ENCODE measurements at places on chromosomes 6 and 20. TPM values are rescaled to one million over a fixed set of nuclear protein-coding genes. Genes with fewer than 3 reads are reported as not detected.
A peak's percentile ranks its signal among the peaks of the same experiment; 100 is the strongest.

DNA sequence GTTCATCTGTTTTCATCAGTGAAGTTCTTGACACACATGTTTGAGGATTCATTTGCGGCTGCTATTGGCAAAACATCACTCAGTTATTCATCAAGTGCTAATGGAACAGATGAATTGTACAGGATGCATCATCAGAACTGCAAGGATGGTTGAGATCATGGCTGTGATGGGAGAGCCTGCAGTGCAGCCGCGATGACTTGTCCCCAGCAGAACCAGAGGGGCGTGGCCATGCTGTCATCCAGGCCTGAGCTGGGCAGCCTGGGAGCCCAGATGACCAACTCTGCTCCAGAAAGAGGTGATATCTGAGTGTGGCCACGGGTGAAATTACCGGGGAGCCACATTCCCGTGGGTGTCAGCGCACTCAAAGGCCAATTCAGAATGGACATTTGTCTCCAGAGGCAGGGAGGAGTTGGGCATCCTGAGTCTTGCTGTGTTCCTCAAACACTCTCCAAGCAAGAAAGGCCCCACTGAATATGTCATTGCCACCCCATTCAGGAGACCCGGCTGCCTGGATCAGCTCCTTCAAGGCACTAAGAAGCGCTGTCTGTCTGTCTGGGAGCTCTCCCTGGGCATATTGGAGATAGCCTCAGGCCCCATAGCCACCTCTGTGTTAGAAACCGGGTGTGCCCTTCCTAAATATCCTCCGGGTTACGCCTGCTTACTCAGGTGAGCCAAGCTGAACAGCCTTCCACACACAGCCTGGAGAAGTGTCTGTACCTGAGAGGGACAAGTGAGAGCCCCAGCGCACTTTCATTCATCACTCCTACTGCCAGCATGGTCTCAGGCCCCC is 66.7 kb downstream of the SYNDIG1 start:
- peak; percentile 3 for DNase-seq

DNA sequence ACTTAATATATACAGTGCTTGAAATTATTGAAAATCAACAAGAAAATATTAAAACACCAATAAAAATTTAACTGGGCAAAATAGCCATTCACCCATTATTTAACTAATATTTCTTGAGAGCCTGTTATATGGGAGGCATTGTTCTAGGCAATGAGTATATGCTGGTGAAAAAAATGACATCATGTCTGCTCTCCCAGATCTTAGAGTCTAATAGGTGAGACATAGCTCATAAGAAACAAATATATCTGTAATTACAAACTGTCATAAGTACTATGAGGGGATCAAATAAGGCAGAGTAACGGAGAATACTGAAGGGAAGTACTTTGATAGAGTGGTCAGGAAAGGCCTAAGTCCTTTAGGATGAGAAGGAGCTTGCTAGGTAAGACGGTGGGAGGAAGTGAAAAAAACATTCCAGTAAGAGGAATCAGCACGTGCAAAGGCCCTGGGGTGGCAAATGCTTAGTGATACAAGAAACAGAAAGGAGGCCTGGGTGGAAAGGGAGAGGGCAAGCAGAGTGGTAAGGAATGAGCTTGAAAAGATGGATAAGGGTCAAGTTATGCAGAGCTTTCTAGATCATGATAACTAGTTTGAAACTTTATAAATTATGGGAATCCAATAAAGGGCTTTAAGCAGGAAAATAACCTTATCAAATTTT is 12.2 kb upstream of the FYN start:
- DNase-seq, result no peak

- no peak for DNase-seq
Observed at GRCh38 chr6:111761783-111762312, 111.4 kb downstream of the FYN start.

DNA sequence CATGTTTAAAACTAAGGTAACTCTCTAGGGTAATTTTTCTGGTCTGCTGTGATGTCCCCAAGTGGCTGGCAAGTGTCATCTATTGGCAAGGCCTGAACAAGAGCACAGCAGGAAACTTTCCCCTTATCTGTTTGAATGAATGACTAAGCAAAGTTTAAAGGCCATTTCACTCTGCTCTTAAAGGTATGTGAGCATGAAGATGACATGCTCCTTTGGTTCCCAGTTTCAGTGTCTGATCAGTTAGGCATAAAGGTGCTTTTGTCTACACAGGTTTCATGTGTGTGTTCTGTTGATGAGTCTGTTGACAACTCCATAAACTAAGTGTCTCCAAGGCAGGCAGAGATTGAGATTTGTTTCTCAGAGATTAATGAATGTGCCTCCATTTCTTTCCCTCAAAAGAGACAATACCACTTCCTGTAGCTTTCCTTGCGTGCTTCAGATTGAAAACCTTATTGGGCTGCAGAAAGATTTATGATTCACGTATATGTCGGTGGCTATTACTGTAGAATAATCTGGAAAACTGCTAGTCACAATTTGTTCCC is 83.9 kb downstream of the MAP3K7 start:
- peak; percentile 5 for DNase-seq

The SNAP91 gene
- not detected for total RNA-seq

The CFAP61 gene
- total RNA-seq, result not detected

GRCh38 chr6:105805501-105806023 is 280.6 kb upstream of the PRDM1 start:
- DNase-seq, result peak; percentile 86

- no peak for DNase-seq
Observed at GRCh38 chr6:110035321-110035720, 57.2 kb downstream of the GPR6 start.

GRCh38 chr6:149934249-149935156 is 7.3 kb upstream of the ULBP2 start:
- DNase-seq, result peak; percentile 78

The RAB44 gene
- total RNA-seq, result not detected

The ARMH2 gene
- not detected for total RNA-seq

- peak; percentile 76 for DNase-seq
Observed at GRCh38 chr20:5719861-5720403, 30.3 kb upstream of the SHLD1 start.

GRCh38 chr20:44204156-44204831 is 6.3 kb downstream of the OSER1 start:
- DNase-seq, result peak; percentile 98

The GSTA2 gene
- 0.12 TPM for total RNA-seq

- no peak for DNase-seq
Observed at GRCh38 chr6:139590206-139590605, 215.8 kb upstream of the CITED2 start.

The SCRT2 gene
- not detected for total RNA-seq

DNA sequence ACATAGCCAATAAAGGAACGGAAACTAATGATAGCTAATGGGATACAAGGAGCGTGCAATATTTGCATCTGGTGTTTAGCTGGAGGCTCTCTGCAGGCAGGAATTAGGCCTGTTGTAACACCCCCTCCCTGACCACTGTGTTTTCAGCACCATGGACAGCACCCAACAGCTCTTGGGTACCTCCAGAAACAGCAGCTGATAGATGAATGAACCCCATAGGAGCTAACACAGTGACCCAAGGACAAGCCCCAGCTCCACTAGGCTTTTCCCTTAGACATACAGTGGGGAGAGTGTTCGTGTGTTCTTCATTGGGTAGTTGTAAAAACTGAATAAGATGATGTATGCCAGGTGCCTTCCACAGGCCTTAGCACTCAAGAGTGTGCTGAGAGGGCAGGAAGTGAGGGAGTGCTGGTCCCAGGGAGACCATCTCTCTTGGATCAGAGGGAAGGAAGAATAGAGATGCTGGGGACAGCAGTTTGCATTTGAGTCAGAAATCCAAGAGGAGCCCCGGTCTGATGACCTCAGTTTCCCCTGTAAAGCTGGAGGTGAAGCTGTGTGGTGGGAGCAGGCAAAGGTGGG is 161.3 kb downstream of the PHACTR3 start:
- peak; percentile 22 for DNase-seq

The PPP1R3D gene
- total RNA-seq, result 8.7 TPM

DNA sequence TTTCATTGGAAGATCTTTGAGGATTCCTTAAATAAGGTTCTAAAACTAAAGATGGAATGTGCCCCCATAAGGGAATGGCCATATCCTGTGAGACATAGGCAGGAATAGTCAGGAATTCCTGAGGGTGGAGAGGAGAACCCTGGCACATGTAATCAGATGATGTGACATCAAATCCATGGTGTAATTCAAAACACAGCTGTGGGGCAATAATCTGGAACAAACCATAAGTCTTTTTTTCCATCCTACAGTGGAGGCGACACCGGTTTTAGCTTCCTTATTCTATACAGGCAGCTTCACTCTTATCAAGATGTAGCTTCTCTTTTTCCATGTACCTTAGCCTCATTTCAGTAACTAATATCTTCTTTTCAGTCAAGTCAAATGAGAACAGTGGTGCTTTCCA is 133.6 kb upstream of the CITED2 start:
- no peak for DNase-seq

DNA sequence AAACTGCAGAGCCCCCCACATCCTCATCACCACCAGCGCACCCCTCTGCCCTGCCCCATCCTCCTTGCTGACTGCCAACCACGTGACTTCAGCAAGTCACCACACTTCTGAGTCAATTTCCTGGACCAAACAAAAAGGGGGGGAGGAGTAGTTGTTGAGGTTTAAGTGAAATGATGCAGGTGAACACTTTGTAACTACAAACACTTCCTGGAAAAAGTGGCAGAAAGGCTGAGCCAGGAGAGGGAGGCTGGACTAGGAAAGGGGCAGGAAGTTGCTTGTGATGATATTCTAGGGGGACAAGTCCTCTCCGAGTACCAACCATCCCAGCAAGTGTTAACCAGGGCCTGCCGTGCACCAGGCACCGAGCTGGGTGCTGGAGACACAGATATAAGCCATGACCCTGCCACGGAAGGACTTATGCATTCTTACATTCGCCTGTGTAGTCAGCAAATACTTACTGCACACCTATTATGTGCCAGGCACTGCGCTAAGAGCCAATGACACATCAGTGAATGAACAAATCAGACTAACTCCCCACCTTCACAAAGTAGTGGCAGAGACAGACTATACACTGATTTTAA is 67.3 kb downstream of the PREX1 start:
- peak; percentile 89 for DNase-seq

DNA sequence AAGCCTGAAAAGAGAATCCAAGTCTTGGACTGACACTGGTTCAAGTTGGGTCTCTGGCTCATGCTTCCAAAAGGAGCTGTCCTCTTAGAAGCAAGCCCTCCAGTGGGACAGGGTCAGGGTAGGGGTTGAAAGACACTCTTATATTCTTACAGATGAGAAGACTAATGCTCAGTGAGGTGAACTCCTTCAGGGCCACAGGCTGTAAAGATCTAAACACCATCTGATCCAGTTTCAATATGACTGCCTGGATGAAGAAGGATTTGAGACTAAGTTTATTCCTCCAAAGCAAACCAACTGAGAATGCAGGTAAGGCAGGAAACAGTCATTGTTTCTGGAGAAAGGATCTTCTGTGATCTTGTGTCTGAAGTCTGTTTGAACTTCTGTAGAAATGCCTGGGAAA is 99.0 kb upstream of the TAB2 start:
- no peak for DNase-seq

The LY6G6F gene
- total RNA-seq, result not detected

DNA sequence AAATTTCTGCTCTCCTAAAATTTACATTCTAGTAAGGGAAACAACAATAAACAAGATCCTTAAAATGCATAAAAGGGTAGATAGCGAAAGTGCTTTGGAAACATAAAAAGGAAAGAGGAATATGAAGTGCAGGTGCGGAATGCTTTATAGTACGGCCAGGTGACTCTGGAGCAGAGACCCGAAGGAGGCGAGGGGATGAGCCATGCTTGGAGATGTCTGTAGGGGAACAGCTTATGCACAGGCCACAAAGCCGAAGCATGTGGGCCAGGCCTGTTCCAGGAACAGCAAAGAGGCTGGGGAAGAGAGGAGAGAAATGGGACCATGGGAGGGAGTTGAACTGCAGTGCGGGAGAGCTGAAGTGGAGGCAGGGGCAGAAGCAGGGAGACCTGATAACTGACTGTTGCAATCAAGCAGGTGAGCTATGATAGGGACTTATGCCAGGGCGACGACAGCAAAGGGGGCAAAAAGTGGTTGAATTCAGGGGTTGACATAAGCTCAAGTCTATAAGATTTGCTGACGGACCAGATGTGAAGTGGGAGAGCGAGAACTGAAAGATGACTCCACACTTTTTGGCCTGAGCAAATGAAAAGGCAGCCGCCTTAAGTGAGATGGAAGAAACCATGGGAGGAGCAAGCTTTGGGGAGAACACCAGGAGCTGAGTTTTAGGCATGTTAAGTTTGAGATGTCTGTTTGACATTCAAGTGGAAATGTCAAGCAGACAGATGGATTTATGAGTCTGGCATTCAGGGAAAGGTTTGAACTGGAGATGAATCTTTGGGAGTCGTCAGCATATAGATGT is 83.1 kb downstream of the CNBD2 start:
- no peak for DNase-seq

DNA sequence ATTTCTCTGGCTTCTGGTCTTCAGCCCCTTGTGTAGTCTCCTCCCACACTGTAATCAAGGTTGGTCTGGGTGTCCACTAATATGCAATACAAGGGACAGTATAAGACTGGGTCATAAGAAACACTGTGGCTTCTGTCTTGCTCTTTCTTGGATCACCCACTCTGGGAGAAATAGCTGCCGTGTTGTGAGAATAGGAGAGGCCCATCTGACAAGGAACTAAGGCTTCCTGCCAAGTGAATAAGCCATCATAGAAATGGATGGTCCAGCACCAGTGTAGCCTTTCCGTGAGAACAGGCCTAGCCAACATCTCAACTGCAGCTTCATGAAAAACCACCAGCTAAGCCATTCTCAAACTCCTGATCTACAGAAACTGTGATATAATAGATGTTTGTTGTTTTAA is 23.3 kb downstream of the BAG2 start:
- no peak for DNase-seq

All from M059J (cell line).